Hepatic stellate cell (primary cell): ENCODE measurements at places on chromosomes 16 and 17.
A peak's percentile ranks its signal among the peaks of the same experiment; 100 is the strongest.

GRCh38 chr17:54860617-54861470, 39.8 kb upstream of the TOM1L1 start:
- DNase-seq = no peak

- DNase-seq = no peak
Measured at GRCh38 chr17:1737531-1738291, 5.0 kb upstream of the SERPINF2 start.

GRCh38 chr17:73261617-73261951, at the start of gene CPSF4L:
Gene CPSF4L (minus strand): TSS chr17:73261880. CDS start chr17:73261818, 62 bp downstream.
- DNase-seq = no peak

GRCh38 chr17:50279181-50279526, 4.9 kb downstream of the TMEM92 start:
- DNase-seq = peak; percentile 68

GRCh38 chr17:57707892-57708291, 37.2 kb downstream of the CCDC182 start:
- DNase-seq = no peak

DNA sequence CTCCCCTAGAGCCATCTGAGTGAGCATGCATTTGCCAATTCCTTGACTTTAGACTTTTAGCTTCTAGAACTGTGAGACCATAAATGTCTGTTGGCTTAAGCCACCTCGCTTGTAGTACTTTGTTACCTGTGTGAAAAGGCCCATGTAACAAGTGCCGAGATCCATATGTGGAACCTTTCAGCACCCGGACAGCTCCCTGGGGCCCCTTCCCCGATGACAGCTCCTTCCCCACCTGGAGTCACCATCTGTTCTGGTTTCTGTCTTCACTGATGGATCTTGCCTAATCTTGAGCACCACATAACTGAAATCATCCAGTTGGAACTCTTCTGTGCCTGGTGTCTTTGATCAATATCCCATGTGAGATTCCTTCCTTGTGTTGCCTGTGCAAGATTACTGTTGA, 78.9 kb upstream of the EEF2KMT start:
- DNase-seq = no peak

- DNase-seq = peak; percentile 36
Measured at GRCh38 chr17:77098884-77099545, 41.8 kb upstream of the SEC14L1 start.

GRCh38 chr16:83802135-83802534, 5.6 kb upstream of the HSBP1 start:
- DNase-seq = peak; percentile 89

GRCh38 chr16:17070882-17071592, 399.7 kb downstream of the XYLT1 start:
- no peak for DNase-seq

GRCh38 chr16:86031141-86031678, 132.2 kb downstream of the IRF8 start:
- no peak for DNase-seq

- DNase-seq = peak; percentile 81
Measured at GRCh38 chr16:69861292-69862030, 89.7 kb upstream of the CLEC18A start.

DNA sequence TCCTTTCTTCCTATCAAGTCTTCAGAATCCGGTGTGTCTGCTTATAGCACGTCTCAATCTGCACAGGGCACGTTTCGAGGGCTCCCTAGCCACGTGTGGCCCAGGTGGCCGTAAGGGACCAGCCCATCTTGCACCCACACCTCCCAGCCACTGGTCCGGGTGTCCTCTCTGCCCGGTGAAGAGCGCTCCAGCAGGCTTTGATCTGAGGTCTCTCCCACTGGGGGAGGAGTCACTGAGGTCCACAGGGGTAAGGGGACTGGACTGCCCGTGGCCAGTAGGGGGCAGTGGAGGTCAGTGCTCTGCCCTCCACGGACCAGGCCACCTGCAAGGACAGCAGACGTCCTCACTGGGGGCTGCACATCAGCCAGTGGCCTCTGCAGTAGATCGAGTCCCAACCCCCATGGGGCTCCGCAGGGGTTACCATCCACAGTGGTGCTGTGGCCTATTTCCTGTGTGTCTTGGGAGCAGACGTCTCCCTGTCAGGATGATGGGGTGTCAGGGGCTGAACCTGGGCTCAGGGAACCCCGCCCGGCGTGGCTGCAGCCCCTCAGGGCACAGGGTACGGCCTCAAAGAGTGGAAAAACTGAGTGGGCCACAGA, 204.1 kb upstream of the CIBAR2 start:
- peak; percentile 87 for DNase-seq

- DNase-seq = no peak
Measured at GRCh38 chr17:79668344-79669250, 57.7 kb upstream of the RBFOX3 start.

DNA sequence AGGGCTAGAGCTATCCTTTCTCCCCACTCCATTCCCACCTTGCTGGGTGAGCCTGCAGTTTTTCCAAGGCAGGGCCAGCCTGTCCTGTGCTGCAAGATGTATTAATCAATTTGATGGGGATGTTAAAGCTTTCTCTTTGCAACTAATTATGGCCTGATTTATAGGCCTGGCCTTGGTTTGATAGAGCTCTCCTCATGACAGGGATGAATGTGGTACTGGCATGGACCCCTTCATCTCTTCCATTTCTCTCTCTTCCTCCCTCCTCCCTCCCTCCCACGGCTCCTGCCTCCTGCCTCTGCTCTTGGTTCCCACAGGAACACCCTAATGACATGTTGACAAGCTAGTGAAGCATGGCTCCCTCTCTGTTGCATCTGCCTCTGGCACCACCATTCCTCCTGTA, 47.2 kb upstream of the SKAP1 start:
- DNase-seq = no peak

- DNase-seq = no peak
Measured at GRCh38 chr16:81779536-81780320, 637 bp downstream of the PLCG2 start.

- no peak for DNase-seq
Measured at GRCh38 chr17:66634193-66634592, 200.7 kb upstream of the CACNG5 start.

GRCh38 chr16:71205482-71206131, 24.9 kb downstream of the HYDIN start:
- DNase-seq = no peak

DNA sequence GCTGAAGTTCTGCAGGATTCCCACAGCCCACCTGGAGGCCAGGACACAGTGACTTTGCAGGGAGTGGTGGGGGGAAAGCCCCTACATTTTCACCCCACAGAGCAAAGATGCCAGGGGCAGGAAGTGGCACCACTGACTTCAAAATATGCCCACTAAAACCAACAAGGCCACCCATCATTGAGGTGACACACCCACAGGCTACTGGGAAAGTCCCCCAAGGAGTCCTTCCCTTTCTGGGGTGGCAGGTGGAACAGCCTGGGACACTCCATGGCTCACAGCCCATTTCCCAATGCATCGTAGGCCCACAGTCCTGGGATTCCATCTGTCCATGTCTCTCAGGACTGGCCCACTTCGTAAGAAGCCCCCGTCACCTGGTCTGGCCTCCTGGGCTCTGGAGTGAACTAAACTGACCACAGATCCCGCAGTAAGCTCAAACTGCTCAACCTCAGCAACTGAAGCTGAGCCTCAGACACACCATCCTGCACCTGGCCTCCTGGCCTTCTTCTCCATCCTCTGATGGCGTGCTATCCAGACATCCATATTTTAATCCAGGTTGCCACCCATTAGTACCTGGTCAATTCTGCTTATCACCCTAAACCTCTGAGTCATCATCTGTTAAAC, 7.5 kb upstream of the CCL1 start:
- DNase-seq = no peak

DNA sequence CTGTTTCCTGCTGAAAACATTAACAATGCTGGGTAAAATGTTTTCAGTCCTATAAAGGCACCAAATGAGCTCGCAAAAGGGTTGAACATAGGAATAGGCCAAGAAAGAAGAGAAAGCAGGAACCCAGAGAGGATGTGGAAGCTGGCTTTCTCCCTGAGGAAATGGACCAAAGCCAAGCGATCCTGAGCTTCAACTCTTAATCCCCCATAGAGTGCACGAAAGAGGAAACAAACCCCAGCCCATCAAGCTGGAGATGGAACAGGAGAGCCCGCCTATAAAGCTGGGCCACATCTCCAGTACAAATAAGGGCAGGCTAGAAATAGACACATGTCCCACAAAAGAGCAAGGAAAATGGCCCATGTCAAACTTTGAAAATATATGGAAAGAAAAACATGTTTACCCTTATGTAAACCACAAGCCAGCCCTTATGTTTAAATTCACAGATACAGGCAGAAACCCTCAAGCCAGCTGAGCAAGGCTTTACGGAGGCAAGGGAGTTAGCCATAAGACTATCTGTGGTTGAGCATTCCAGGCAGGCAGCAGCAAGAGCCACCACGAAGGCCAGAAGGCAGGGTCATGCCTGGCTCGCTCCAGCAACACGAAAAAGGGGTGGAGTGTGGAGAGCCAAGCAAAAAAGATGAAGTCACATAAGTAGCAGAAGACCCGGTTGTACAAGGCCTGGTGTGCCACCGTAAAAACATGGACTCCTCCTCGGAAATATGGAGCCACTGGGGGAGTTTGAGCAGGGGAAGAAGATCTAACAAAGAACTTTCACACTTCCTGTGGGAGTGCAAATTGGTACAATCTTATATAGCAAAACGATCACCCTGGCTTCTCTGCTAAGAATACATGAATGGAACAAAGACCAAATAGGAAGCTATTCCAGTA, 27.8 kb downstream of the COPRS start:
- peak; percentile 50 for DNase-seq

DNA sequence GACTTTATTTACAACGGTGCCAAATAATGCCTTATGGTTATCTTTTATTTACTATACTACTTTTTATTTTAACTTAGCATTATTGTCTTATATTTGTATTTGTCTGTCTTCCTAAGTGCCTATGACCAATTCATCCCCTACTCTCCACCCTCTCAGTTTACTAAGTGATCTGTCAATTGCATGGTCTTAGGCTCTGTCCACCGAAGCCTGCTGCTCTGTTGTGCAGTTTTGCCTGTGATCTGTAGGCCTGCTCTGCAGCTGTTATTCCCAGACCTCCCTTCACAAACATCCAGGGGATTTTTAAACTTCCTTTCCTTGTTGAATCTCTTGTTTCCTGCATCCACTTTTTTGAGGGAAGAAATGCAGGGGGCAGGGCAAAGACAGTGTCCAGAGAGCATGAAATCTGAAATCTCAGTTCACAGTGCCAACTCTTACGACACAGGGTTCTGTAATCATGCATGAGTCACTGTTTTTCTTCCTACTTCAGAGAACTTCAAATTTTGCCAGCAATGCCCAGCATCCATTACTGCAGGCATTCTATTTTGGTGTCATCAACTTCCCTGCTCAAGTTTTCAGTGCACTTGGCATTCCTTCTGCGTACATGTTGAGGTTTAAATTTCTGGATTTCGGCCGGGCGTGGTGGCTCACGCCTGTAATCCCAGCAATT, 11.4 kb downstream of the SLFN5 start:
- DNase-seq = peak; percentile 52

- no peak for DNase-seq
Measured at GRCh38 chr17:64032081-64032480, 11.6 kb upstream of the ICAM2 start.

GRCh38 chr17:17523001-17523730, 27.0 kb upstream of the RASD1 start:
- DNase-seq = no peak

DNA sequence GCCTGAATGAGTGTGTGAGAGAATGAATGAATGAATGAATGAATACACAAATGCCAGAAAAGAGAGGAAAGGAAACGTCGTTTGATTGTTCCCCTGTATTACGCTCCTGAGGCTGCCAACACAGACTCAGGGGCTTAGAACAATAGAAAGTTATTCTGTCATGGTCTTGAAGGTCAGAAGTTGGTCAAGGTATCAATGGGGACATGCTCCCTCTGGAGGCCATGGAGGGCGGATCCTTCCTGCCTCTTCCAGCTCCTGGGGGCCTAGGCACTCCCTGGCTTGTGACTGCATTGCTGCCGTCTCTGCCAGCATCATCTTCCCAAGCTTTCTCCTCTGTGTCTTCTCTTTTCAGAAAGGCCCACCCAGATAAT, 1.5 kb upstream of the SLC38A8 start:
- DNase-seq = peak; percentile 40

- no peak for DNase-seq
Measured at GRCh38 chr16:19210280-19210924, 42.4 kb downstream of the SYT17 start.

- DNase-seq = no peak
Measured at GRCh38 chr17:27577884-27578717, 52.9 kb upstream of the LGALS9 start.
